HT1080 (cell line): ENCODE measurements at places on chromosomes 3 and 15.

GRCh38 chr15:28900041-28900891 is 14.5 kb downstream of the APBA2 start:
- no peak for DNase-seq

DNA sequence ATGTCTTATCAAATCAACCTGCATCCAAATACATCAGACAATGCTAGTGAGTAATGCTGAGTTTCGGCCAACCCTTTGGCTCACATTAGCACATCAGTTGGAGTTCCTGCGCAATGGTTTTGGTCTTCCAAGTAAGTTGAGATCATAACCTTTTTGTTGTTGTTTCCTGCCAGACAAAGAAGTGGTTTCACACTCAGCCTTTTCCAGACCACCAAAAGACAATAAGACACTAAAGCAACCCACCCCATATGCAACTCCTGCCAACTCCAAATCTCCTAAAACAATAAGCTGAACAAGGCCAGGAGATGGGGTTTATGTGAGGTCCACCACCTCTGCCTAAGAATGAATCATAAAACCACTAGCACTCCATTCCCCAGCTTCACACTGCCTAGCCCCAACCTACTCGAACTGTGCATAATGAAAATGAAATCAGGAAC is 177.0 kb downstream of the ERC2 start:
- peak; percentile 86 for DNase-seq

- no peak for DNase-seq
Observed at GRCh38 chr3:197225579-197225978, 72.8 kb downstream of the DLG1 start.

- no peak for DNase-seq
Observed at GRCh38 chr3:100395679-100396431, 5.0 kb downstream of the TOMM70 start.

DNA sequence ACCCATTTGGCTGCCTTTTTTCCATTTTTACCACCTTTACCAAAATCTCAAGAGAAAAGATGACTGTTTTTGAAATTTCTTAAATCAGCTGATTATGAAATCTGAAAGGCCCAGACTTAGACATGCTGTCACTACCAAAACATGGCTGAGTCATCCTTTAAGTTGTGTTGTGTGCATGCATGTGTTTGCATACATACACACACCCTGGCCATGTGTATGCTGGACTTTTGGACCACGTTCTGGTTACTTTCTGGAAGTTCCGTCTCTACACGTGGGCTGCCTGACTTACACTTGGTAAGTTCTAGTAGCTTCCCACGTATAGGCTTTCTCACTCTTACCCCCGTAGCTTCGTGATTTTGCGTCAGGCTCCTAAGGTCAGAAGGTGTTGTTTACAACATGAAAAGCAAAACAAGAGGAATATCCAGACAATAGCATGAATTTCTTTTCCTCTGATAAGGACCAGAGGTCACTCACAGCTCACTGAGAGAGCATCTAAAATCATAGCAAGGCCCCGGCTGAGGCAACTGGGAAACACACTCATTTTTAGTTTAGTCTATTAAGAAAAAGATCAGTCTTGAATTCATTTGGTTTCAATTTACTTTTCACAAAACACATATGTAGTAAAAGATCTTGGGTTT is 62.4 kb downstream of the COL8A1 start:
- DNase-seq: no peak

GRCh38 chr15:32683906-32684584 is 33.8 kb upstream of the GREM1 start:
- DNase-seq: peak; percentile 97

GRCh38 chr3:43895573-43895972 is 204.8 kb downstream of the ABHD5 start:
- DNase-seq: no peak

GRCh38 chr15:43469867-43470266 is 23.1 kb downstream of the TP53BP1 start:
- DNase-seq: peak; percentile 72

DNA sequence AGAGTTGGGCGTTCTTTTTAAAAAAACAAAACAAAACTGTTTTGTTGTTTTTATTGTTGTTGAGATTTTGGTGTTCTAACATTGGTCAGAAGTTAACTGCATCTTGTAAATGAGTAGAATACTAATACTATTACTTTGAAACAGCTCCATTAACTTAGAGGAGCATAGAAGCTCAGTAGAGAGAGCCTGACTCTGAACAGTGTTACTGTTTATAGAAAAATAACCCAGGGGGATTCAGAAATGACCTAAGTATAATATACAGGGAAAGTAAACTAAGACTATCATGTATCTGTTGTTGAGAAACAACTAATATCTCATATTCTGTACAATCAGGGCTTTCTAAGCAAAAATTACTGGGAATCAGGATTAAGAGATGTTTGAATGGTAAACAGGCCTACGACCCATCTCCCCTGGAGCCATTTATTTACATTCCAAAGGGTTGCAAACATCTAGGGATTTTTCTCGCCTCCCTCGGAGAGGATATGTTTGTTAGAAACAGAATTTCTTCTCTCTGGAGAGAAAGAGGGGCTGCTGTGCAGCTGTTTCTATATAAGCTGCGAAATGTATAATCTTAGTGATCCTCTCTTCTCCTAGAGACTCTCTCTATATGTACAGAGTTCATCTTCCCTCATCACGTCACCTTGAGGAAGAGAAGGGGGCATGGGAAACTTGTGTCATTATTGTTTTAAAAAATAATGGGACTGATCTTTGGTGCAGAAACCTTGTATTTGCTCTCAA is 827.5 kb upstream of the DPPA4 start:
- DNase-seq: no peak

DNA sequence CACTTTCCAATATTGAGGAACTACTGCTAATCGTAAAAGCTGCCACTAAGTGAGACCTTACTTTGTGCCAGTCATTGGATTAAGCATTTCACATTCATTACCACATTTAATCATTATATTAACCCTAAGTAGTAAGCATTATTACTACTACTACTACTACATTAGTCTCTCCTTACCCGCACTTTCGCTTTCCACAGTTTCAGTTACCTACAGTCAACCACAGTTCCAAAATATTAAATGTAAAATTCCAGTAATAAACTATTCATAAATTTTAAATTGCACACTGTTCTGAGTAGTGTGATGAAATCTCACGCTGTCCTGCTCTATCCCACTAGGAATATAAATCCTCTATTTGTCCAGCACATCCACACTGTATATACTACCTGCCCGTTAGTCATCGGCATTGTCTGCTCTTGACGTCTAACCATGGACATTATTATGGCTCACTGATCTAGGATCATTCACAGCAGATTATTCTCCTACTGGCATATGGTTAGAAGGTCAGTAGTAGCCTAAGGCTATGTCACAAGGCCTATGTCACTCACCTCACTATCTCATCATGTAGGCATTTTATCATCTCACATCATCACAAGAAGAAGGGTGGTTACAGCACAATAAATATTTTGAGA is 121.1 kb downstream of the GSK3B start:
- DNase-seq: no peak

GRCh38 chr15:47506329-47507100 is 210.8 kb upstream of the SEMA6D start:
- DNase-seq: no peak

DNA sequence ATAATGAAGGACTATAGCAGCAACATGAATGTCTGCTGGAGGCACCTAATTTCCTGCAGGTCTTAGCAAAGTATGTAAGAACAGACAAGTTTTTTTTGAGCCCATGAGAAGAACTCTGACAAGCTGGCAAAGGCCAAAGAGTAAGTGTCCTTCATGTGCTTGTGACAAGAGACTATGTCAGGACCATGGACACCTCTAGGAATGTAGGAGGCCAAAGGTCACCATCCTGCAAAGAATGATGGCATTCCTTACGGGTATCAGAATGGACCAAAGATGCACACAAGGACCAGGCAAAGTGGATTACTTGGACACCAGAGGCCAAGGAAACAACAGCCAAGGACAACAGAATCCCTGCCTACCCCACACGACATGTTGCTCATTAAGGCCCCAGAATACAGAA is 858.5 kb upstream of the CFAP20DC start:
- no peak for DNase-seq

- DNase-seq: peak; percentile 67
Observed at GRCh38 chr3:188194332-188194731, 40.4 kb downstream of the LPP start.

- DNase-seq: no peak
Observed at GRCh38 chr3:116824208-116824607, 114.6 kb downstream of the TUSC7 start.

DNA sequence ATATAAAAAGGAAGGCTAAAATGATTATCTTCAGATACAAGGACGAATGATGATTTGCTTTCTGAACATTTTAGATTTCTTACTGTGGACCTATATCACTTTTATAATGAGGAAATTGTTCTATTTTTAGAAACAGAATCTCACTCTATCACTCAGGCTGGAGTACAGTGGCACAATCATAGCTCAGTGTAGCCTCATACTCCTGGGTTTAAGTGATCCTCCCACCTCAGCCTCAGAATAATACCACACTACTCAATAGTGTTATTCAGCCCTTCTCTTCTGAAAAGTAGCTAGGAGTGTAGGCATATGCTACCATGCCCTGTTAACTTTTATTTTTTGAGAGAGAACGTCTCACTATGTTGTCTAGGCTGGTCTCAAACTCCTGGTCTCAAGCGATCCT is 15.8 kb downstream of the DNAJC13 start:
- DNase-seq: peak; percentile 25

GRCh38 chr3:38268522-38268921 is 2.9 kb downstream of the SLC22A13 start:
- no peak for DNase-seq

DNA sequence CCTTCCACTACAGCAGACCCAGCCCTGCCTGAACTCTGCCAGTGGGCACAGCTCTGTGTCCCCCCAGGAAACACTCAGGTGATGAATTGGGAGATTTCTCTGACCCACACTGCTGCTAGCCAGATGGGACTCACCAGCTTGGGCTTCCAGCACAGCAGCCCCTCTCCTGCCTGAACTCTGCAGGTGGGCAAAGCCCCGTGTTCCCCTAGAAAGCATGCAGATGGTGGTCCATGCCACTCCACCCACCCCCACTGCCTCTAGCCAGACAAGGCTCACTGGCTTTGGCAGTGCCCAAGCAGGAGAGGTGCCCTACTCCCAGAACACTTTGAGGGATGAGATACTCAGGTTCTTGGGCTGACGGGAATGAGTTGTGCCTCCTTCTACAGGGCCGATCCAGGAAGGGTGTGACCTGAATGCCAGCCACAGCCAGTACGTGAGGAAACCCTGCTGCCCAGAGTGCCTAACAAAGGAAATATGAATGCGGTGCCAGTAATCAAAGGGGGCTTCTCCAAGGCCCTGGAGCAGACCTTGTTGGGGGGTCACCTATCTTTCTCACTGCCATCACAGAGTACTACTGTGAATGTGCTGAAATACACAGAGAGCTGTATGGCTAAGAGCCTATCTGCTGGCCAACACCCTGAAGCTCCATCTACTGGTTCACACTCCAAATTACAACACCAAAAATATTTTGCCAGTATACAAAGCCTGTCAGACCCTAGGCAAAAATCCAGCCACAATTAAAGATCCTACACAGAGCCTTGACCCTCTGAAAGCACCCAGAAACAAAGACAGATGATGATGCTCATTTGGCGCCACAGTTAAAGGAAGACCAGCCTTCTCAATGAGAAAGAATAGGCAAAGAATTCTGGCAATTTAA is 61.9 kb downstream of the BTLA start:
- DNase-seq: peak; percentile 74

DNA sequence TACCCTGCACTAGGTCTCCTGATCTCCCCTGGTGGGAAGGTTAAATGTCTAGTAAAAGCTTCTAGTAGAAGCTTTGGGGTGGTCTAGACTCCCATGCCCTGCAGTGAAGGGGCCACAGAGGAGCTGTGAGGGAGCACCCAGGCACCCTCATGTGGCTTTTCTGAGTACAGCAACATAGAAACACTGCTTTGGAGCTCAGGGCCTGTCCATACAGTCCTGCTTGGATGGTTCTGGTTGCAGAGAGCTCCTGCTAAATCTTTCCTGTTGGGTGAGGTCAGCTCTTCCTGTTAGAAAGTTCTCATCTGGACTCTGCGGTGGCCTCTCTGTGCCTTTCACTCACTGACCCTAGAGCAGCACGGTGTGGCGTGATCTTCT is 47.8 kb downstream of the GPD1L start:
- peak; percentile 23 for DNase-seq

DNA sequence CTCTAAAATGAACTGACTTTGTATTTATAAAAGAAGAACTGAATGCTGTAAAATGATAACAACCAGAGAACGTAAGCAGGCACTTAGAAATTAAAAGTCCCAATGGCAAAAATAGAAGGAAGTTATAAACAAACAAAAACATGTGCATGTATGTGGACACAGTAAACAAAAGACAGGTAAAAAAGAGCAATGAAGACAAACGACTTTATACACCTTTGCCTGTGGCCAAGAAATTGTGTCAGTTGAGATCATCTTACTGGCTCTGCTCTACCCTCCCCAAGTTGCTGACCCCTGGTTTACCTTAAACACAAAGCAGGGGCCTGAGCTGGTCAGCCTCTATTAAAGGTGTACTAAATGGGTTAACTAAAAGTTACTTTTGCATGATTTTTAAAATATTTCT is 41.7 kb upstream of the GP5 start:
- DNase-seq: no peak

DNA sequence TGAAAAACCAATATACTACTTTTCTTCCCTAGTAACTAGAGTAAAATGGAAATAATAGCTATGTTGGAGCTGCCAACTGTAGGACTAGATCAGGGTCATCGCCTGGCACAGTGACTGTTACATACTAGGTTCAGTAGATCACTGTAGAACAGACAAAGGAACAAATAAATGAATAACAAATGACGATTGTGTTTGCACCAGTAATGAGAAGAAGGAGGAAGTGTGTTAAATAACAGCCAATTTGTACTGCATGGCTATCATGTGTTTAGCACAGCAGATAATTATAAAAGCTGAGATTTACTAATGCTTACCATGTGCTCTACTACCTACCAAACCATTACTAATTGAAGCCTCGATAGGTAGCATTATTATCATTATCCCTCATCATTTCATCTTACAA is 85.3 kb upstream of the FXR1 start:
- no peak for DNase-seq

- DNase-seq: no peak
Observed at GRCh38 chr3:70985572-70985971, 598.0 kb downstream of the FOXP1 start.

GRCh38 chr15:47750030-47750739 is 32.9 kb downstream of the SEMA6D start:
- peak; percentile 90 for DNase-seq

DNA sequence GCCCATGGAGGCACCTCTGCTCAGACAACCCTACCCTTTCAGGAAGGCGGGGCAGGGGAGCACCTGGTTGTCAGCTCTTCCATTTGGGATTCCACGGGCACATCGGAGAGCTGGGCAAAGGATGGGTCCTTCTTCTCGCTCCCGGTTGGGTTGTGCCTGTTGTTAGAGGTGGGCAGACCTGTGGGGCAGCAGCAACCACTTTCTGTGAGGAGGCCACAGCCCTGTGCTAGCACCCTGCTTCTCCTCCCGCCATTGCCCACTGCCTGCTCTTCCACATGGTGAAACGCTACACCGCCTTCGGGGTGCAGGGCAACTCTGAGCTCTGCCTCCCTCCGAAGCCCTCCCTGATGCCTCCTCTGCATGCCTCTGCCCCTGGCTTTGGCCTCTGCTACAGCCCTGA is 7.0 kb upstream of the HHATL start:
- no peak for DNase-seq
